ENCODE measurements at places on chromosomes 11 and 22.

- no peak for DNase-seq
These were observed 1.8 kb downstream of the DCPS start for GRCh38 chr11:126305699-126306098.

- no peak for DNase-seq
These were observed 66.0 kb upstream of the PAX6 start for GRCh38 chr11:31877083-31877482.

DNA sequence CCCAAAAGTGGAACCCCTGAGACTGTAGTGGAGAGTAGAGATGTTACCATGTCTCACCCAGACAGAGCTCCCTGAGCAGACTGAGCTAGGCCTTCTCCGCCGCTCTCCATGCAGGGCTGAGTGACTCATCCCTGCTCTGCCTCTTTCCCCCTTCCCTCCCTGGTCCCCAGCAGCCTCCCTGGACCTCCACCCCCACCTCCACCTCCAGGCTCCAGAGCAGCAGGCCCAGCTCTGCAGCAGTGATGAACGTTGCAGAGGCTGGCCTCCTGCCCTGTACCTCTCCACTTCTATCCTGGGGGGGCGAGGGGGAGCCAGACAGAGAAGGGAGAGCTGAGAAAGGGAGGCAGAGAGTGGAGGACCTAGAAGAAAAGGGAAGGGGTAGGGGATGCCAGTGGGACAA, 19.3 kb upstream of the ARAP1 start:
- DNase-seq: no peak

- DNase-seq: no peak
These were observed 45.9 kb upstream of the CARS1 start for GRCh38 chr11:3103076-3103475.

GRCh38 chr22:39503630-39504029, 1.5 kb downstream of the MIEF1 start:
- no peak for DNase-seq

DNA sequence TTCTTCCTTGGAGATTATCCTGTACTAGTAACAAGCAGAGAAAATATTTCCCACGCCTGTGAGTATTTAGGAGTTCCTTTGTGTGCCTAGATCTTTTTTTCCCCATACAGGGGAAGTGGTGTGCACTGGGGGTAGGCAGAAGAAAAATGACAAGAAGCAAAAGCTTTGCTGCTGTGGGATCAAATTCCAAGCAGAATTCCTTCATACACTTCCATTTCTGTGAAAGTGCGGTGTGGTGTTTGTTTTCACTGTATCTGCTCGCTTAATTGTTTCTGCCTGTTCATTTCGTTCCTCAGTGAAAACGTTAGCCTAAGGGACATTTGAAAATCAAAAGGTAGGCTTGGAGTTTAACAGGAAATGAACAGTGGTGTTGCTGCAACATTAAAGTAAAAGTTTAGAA, 47.9 kb downstream of the BLID start:
- DNase-seq: no peak

GRCh38 chr11:34750692-34751405, 130.0 kb downstream of the EHF start:
- DNase-seq: no peak

- no peak for DNase-seq
These were observed 14.5 kb downstream of the XNDC1N start for GRCh38 chr11:71913756-71914526.

DNA sequence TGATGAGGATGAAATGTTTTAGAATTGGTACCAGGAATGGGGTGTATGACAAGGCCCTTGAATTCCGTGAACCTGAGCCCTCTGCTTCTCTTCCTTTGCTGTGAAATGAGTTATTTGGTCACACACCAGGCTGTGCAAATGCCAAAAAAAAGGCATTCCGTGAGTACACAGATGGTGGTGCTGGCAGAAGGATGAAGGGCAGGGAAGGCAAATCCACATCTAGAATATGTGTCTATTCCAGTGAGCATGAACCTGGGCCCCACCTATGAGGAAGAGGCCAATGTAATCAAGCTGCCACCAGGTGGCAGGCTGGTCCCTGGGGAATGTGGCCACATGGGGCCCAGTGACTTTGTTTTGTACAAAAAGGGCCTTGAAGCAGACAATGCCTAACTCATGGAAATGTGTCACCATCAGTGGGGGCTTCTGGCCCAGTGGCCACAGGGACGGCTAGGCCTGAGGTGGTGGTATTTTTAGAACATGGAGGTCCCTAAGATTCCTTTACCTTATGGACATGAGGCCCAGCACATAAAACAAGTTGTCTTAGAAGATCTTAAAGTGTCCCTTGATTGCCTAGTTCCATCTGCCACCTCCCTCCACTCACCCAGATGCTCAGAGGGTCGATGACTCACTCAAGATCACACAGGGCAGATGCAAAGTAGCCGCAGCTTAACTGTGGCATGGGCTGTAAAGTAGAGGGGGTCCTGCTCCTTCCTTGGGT, 3.9 kb upstream of the RNF215 start:
- DNase-seq: no peak

GRCh38 chr11:46526216-46527215, 67.3 kb downstream of the AMBRA1 start:
- no peak for DNase-seq

GRCh38 chr11:83127310-83127637, 29.7 kb upstream of the PCF11 start:
- no peak for DNase-seq

DNA sequence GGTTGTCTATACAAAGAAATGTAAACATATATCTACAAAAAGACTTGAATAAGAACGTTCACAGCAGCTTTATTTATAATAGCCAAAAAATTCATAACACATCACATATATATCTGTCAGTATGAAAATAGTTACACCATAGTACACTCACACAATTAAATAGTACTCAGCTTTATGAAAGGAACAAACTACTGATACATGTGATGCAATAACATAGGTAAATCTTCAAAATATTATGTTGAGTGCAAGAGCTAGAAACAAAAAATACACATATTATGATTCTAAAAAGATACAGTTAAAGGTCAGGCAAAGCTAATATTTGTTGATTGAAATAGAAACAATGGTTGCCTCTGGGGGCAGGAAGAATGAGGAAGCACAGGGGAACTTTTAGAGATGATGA, 6.6 kb downstream of the MRGPRX2 start:
- DNase-seq: no peak

DNA sequence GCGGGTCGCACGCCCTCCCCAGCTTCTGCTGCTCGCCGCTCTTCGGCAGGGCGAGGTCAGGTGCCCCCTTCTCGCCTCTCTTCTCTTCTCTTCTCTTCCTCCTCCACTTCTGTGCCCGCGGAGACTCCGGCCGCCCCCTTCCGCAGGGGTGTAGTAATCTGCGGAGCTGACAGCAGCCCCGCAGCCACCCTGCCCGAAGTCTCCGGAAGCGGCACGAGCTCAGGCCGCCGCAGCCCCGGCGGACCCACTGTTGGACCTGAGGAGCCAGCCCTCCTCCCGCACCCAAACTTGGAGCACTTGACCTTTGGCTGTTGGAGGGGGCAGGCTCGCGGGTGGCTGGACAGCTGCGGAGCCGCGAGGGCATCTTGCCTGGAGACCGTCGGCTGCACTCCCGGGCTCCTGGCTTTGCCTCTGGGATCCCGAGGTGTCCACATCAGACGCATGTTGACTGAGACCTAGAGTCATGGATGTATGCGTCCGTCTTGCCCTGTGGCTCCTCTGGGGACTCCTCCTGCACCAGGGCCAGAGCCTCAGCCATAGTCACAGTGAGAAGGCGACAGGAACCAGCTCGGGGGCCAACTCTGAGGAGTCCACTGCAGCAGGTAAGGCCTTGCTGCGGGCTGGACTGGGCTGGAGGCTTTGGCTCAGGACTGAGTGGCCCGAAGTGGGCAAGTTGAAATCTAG, 486 bp downstream of the STIM1 start:
- DNase-seq: peak; percentile 20
